ENCODE measurements at places on chromosomes 7 and 10.

DNA sequence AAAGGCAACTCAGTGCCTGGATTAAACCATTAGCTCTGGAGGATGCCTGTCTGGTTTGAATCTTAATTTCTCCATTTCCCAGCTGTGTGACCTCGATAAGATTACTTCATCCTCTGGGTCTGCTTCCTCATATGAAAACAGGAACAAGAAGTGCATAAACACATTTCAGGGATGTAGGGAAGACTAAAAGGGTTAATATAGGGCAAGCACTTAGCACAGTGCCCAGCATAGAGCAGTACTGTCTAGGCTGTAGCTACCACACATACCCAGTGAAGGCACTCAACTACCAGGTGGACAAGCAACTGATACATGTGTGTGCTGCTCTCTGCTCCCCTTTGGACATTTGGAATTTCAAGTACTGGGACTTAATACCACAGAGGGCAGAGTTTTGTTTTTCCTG lies 85.4 kb downstream of the KCNMA1 start:
- DNase-seq = no peak

GRCh38 chr10:36451391-36451970 lies 673.9 kb upstream of the ANKRD30A start:
- no peak for DNase-seq

DNA sequence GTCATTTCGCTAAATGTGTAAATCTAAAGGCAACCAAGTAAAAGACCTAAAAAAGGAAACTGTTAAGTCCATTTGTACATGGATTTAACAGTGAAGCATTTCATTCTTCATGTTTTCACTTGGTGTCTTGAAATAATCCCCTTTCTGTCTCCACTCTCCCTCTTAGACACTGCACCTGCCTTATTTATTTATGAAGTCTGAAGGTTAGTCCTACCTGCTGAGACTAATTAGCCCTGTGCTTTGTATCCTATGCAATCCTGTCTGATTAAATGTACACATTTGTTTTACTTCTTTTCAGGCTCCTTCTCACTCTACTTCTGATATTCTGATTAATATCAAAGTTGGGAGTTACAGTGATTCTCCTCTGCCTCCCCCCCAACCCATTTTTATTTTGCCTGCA lies 1.9 kb upstream of the TCF7L2 start:
- no peak for DNase-seq

GRCh38 chr10:37434091-37434490 lies 308.7 kb downstream of the ANKRD30A start:
- DNase-seq = no peak

DNA sequence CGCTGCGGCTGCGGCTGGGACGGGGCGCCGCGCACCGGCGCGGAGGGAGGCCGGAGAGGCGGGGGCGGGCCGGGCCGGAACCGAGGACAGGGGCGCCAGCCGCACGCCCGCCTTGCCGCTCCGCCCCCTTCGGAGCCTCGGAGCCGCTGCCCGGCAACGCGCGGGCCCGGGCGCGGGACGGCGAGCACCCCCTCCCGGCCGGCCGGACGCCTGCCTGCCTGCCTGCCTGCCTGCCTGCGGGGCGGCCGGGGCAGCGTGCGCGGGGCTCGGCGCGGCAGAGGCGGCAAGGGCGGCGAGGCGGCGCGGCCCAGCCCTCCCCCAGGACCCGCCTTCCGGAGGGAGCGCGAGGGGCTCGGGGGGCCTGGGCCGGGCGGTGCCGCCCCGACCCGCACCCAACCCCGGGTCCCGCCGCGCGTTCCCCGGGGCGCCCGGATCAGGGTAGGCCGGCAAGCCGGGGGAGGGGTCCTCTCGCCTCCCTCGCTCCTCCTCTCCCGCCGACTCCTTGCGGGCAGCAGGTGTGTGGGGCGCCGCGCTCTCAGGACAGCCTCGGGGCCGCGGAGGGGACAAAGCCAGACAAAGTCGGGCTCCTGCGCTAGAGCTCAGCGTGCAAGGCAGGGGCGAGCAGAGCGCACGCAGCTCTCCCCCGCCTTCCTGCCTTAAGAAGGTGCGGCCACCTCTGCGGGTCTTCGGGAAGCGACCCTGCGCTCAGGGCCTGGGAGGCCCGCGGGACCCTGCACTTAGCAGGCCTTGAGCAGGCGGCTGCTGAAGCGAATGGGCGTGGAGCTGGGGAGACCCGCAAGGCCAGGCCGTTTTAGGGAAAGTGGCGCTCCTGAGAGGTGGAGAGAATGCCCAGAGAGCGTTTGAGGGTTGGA lies at the start of gene KIAA1549:
TSS of gene KIAA1549 (minus strand) at position 58 of the 872 bp plus-strand sequence. CDS start 120 bp downstream, outside the sequence.
- DNase-seq = no peak

DNA sequence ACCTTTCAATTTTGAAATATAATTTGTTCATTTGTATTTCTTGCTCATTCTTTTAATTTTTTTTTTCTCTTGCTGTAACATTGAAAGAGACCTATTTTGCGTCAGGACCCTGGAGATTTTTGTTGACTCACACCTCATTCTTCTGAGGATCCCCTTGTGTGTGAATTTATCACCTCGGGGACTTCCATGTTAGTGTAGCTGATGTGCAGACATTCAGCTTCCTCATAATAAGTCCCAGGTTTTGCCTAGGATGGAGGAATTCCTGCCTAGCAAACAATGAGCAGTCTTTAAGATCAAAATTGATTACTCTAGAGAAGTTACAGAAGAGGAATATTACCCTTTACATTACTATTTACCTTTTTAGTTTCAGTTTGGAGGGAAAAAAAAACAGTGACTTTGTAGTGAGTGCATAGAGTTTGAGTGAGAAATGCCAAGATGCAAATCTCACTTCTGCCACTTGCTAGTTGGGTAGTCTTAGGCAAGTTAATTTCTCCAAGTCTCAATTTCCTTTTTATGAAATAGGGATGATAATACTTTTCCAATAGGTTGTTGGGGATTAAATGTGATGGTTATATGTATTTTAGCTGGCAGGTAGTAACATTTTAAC lies 14.3 kb downstream of the TES start:
- DNase-seq = no peak

GRCh38 chr10:33353334-33353733 lies 18.9 kb upstream of the NRP1 start:
- no peak for DNase-seq

GRCh38 chr10:83078160-83078559 lies 1061.1 kb upstream of the GHITM start:
- DNase-seq = no peak

- DNase-seq = peak; percentile 80
These were observed 232.4 kb upstream of the KLF14 start for GRCh38 chr7:130966246-130967009.

DNA sequence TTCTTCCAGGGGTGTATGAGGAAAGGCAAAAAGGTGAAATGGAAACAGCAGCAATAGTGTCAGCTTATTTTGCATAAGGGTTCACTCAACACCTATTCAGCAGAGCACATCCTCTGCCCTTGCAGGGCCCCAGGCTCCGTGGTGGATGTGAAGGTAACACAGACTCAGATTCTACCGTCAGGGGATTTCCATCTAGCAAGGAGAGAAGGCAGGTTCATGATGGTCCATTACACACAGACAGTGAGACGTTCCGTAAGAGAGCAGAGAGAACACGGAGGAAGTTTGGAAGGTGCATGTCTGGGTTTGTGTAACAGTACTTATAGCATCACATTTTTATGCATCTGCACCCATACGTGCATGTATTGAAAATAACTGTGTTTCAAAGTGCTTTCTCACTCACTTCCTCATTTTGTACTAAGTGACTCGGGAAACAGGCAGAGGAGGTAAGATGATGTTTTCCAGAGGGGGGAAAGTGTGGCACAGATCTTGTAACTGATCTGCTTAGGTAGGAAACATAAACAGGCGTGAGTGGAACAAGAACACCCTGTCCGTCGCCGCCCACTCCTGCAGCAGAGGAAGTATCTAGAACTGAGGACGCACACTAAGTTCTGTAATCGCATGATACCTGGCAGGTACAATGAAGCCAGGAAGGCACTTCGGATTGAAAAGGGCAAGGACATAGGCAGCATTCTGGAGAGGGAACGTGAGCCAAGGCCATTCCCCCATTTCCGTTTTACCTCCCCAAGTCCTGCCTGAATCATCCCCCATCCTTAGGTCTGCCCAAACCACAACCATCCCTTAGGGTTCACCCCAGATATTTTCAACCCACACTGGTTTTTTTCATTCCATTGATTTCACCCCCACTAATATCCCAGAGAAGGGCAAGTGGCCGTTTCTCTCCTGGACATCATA lies 1.0 kb upstream of the ENO4 start:
- no peak for DNase-seq
